A375 (cell line): ENCODE measurements at places on chromosomes 13 and 19. TPM values are rescaled to one million over a fixed set of nuclear protein-coding genes. Genes with fewer than 3 reads are reported as not detected.

Gene GPC5
- total RNA-seq, result 1.2 and 1.3 TPM in 2 replicates

Gene FXYD1
- total RNA-seq, result 0.56 TPM in 1 of 2 replicates, not detected in the other

Gene SELENOV
- not detected in 2 replicates for total RNA-seq

Gene SLC25A15
- total RNA-seq, result 28.7 and 33.2 TPM in 2 replicates

Gene CD177
- total RNA-seq, result 0.13 TPM in 1 of 2 replicates, not detected in the other

Gene TDRD3
- 13.3 and 15.4 TPM in 2 replicates for total RNA-seq

Gene MUC16
- total RNA-seq, result not detected in 2 replicates

Gene CEACAM8
- total RNA-seq, result not detected in 2 replicates

Gene METTL21C
- total RNA-seq, result not detected in 2 replicates

Gene CCDC169
- total RNA-seq, result 0.74 and 2.1 TPM in 2 replicates

Gene TNFSF13B
- total RNA-seq, result 2.0 and 2.3 TPM in 2 replicates

Gene RDH8
- total RNA-seq, result not detected in 2 replicates
